ENCODE measurements at places on chromosomes 11 and 22. TPM values are rescaled to one million over a fixed set of nuclear protein-coding genes. Genes with fewer than 3 reads are reported as not detected.

DNA sequence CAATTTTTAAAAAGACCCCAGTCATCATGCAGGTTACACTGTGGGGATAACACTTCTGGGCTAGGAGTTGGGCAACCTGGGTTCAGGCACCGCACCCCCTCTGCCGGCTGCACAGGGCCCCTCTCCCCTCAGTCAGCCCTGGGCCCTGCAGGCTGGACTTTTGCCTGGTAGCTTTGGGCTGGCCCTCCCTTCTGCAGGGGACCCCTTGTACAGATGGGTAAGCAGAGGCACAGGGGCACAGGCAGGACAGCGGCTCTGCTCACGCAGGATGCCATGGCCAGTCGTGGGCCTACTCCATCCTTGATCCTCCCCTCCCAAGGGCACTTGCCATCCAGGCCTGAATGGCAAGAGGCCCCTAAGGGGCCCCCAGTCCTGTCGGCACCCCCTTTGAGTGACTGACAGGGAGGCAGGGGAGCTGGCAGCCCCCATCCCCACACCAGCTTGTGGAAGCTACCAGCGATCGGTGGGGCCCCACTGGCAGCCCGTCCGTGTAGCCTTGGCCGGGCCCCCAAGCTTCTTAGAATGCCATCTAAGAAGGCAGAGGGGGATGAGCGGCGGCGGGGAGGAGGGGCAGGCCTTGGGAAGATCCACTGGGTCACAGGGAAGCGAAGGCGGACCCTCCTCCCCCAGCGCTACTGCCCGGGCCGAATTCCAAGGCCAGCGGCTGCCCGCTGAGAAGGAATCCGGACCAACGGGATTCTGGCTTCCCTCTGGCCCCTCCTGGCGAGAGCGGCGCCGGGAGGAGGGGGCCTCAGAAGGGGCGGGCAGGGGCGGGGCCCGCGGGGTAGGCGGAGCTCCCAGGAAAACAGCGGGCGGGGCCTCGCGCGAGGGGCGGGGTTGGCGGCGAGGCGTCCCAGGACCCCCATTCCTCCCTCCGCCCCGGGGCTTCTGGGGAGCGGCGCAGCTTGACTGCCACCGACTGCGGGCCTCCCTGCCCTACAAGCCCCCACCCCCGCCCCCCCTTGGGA lies 6.8 kb upstream of the CHKA start:
- peaks cover 19% of the 10 kb centered on the region for H3K27me3 ChIP-seq
- no peak for DNase-seq
- H3K27ac ChIP-seq = no peak overlapping the region
- no peak overlapping the region for H3K4me3 ChIP-seq
- peaks cover 5% of the 10 kb centered on the region for H3K36me3 ChIP-seq

GRCh38 chr22:47617186-47617585 lies 854.7 kb downstream of the TBC1D22A start:
- no peak overlapping the region for H3K4me3 ChIP-seq
- no peaks in the 10 kb centered on the region for H3K4me1 ChIP-seq
- H3K27me3 ChIP-seq = no peaks in the 10 kb centered on the region
- no peaks in the 10 kb centered on the region for H3K36me3 ChIP-seq

DNA sequence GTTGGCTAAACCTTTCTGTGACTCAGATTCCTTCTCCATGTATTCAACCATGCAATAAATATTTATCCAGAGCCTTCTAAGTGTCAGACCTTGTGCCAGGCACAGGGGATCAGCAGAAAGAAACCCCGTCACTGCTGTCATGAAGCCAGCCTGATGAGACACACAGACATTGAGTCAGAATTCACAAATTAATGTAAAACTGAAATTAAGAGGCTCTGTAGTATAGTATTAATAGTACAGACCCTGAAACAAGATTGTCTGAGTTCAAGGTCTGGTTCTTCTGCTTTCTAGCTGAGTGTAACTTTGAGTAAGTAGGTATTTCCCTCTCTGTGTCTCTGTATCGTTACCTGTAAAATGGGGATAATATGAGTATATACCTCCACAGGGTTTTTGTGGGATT lies 46.9 kb downstream of the ME3 start:
- H3K27me3 ChIP-seq = peaks cover 3% of the 10 kb centered on the region
- H3K4me1 ChIP-seq = no peaks in the 10 kb centered on the region
- H3K27ac ChIP-seq = no peak overlapping the region
- no peaks in the 10 kb centered on the region for H3K36me3 ChIP-seq

DNA sequence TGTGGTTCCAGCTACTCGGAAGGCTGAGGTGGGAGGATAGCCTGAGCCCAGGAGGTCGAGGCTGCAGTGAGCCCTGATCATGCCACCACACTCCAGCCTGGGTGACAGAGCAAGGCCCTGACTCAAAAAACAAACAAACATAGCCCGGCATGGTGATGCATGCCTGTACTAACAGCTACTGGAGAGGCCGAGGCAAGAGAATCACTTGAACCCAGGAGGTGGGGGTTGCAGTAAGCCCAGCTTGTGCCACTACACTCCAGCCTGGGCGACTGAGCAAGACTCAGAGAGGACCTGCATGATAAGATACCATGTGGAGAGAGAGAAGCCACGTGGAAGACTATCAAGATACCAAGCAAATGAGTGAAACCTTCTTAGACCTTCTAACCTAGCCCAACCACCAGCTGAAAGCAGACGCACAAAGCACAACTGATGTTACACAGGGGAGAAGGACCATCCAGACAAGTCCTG lies 36.1 kb downstream of the AMBRA1 start:
- H3K4me3 ChIP-seq = no peak overlapping the region
- no peak overlapping the region for H3K27ac ChIP-seq
- H3K4me1 ChIP-seq = peaks cover 75% of the 10 kb centered on the region
- H3K27me3 ChIP-seq = no peaks in the 10 kb centered on the region

DNA sequence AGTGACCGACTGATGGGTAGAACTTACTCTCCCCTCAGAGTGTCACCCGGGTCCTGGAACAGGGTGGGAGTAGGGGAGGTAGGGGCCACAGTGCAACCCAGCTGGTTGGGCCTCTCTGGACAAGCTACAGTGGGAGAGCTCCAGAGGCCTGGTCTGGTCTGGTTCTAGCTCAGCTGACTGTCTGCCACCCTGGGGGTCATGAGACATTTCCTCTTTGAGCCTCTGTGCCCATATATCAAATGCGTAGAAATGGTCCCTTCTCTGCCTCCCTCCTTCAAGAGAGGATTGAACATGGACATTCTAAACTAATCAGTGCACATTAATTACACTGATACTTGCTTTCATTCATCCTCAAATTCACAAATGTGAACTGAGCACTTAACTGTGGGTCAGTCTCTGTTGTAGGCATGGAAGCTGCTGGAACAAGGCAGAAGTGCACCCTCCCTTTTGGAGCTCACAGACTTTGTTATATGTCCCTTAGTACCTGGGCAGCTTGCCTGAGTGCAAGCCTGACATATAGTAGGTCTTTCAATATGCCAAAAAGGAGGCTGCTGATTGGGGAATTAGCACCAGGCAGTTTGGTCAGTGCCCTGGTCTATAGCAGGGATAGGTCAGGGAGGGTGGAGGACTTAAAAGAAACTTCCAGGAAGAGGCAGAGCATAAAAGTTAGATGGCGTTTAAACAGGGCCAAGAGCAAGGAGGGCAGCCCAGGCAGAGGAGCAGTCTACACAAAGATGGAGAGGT lies 25.7 kb downstream of the ARHGEF17 start:
- no peak overlapping the region for H3K4me3 ChIP-seq
- no peaks in the 10 kb centered on the region for H3K4me1 ChIP-seq
- H3K27me3 ChIP-seq = no peaks in the 10 kb centered on the region
- no peaks in the 10 kb centered on the region for H3K36me3 ChIP-seq
- DNase-seq = no peak

GRCh38 chr11:124977006-124977405 lies 23.0 kb downstream of the CCDC15 start:
- no peaks in the 10 kb centered on the region for H3K4me1 ChIP-seq
- no peak for DNase-seq
- H3K27ac ChIP-seq = no peak overlapping the region
- H3K27me3 ChIP-seq = no peaks in the 10 kb centered on the region
- H3K4me3 ChIP-seq = no peak overlapping the region

- H3K36me3 ChIP-seq = peaks cover 16% of the 10 kb centered on the region
- no peak overlapping the region for H3K27ac ChIP-seq
- no peak for DNase-seq
- no peaks in the 10 kb centered on the region for H3K27me3 ChIP-seq
These were observed 15.0 kb upstream of the BIRC3 start for GRCh38 chr11:102302241-102302640.

GRCh38 chr11:34064291-34064690 lies 12.8 kb downstream of the CAPRIN1 start:
- no peak overlapping the region for H3K4me3 ChIP-seq
- H3K27ac ChIP-seq = no peak overlapping the region
- H3K36me3 ChIP-seq = peaks cover 54% of the 10 kb centered on the region
- DNase-seq = no peak
- no peaks in the 10 kb centered on the region for H3K27me3 ChIP-seq
- peaks cover 76% of the 10 kb centered on the region for H3K4me1 ChIP-seq

DNA sequence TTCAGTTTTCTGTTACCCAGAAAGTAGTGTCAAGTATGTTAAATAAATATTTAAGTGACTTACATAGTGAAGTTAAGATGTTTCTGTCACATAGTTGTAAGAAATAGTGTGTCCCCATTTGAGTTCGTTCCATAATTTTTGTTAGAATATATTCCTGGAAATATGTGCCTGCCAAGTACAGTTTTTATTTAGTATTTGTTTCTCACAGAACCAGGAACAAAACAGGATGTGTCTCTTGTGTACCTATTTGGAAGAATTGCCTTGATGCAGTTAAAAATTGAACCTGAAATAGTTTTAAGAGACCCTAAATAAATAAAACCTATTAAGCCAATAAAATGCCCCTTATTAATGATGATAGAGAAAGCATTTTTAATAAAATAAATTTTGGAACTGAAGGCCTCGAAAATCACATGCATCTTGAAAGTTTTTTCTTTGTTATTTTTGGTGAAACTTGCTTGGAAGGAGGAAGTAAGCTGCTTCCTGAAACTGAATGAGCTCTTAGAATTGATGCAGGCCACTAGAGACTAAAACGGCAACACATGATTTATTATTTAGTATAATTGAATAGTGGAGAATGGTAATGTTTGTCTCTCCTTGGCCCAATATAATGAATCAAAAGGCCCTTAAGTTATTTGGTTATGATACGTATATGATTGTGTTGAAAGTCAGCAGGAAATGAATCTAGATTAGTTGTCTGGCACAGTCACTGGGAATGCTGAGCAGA lies 55.9 kb downstream of the SWAP70 start:
- no peak overlapping the region for H3K4me3 ChIP-seq
- DNase-seq = no peak
- no peaks in the 10 kb centered on the region for H3K27me3 ChIP-seq
- H3K36me3 ChIP-seq = no peaks in the 10 kb centered on the region
- no peaks in the 10 kb centered on the region for H3K4me1 ChIP-seq

- no peaks in the 10 kb centered on the region for H3K36me3 ChIP-seq
- no peak overlapping the region for H3K27ac ChIP-seq
- no peaks in the 10 kb centered on the region for H3K4me1 ChIP-seq
- H3K27me3 ChIP-seq = peaks cover 12% of the 10 kb centered on the region
- no peak overlapping the region for H3K4me3 ChIP-seq
These were observed 64.1 kb upstream of the LMO1 start for GRCh38 chr11:8327761-8328192.

DNA sequence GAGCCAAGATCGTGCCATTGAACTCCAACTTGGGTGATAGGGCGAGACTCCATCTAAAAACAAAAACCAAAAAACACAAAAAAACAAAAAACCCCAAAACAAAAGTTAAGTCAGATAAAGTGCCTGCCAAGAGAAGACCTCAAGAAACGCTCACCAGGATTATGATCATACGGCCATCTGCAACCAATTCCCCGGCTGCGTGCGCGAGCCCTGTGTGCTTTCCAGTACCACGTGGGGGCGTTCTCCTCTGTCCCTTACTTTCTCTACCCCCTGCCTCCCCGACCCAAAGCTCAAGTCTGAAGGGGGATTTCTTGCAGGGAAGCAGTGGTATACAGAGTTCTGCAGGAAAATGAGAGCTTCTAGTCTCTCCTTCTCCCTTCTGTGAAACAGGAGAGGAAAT lies 10.5 kb upstream of the RPS19BP1 start:
- no peak for DNase-seq
- H3K4me3 ChIP-seq = no peak overlapping the region
- no peak overlapping the region for H3K27ac ChIP-seq
- H3K36me3 ChIP-seq = no peaks in the 10 kb centered on the region

DNA sequence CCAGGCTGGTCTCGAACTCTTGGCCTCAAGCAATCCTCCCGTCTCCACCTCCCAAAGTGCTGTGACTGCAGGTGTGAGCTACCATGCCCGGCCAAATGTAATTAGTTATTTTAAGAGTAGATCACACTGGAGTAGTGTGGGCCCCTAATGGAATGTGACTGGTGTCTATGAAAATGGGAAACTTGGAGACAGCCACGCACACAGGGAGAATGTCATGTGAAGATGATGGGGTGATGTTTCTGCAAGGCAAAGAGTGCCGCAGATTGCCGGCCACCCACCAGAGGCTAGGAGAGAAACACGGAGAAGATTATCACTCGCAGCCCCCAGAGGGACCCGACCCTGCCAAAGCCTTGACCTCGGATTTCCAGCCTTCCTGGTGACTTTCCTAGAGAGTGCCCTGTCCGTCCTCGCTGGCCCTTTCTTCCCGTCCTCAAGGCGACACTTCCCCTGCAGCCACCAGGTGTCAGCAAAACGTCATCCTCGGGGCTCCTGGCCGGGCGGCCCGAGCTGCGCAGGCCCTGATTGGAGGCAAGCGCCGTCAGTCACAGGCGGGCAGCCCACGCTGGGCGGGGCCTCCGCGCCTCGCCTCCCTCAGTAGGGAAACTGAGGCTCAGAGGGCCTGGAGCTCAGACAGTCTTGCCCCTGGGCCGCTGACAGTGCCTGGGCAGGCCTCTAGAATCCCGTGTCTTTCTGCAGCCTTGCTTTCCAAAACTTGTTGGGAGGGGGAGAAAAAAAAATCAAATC lies 16.3 kb downstream of the CRYBB2 start:
- peak; percentile 60 for DNase-seq
- H3K27me3 ChIP-seq = peaks cover 29% of the 10 kb centered on the region
- H3K36me3 ChIP-seq = no peaks in the 10 kb centered on the region
- H3K27ac ChIP-seq = no peak overlapping the region
- no peak overlapping the region for H3K4me3 ChIP-seq

- no peak for DNase-seq
- peak overlapping the region; percentile 87 for H3K27ac ChIP-seq
- H3K4me1 ChIP-seq = peaks cover 14% of the 10 kb centered on the region
- H3K27me3 ChIP-seq = no peaks in the 10 kb centered on the region
- peak overlapping the region; percentile 97 for H3K4me3 ChIP-seq
These were observed 236.7 kb downstream of the TTC28 start for GRCh38 chr22:28442711-28443525.

The CD248 gene
- 37.0 TPM for total RNA-seq

The OR2AG2 gene
- not detected for total RNA-seq

The OR8D1 gene
- not detected for total RNA-seq

The C11orf87 gene
- total RNA-seq = not detected

The ACTN3 gene
- 0.27 TPM for total RNA-seq

The MN1 gene
- 0.39 TPM for total RNA-seq

The DEUP1 gene
- total RNA-seq = not detected

Measured in naive thymus-derived CD8-positive, alpha-beta T cell (primary cell).